ENCODE measurements at places on chromosomes 5 and 9.

DNA sequence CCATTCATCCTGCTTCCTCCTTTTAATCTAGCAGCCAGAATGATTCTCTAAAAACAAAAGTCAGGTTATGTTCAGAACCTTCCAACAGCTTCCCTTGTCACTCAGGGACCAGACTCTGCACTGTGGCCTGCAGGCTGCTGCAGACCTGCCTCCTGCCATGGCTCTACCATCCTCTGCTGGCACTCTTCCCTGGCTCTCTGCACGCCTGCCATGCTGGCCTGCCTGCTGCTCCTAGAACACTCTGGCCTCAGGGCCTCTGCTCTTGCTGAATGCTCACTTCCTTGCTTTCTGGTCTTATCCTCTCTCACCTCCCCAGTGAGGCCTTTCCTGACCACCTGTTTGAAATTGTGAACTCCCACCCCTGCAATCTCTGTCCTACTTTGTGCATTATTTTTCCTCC, 149.4 kb downstream of the CD180 start:
- DNase-seq: no peak

GRCh38 chr5:35781181-35781790, 75.4 kb upstream of the IL7R start:
- peak; percentile 66 for DNase-seq

GRCh38 chr5:87650284-87650683, 237.6 kb upstream of the CCNH start:
- no peak for DNase-seq

GRCh38 chr5:140322751-140323731, 20.1 kb upstream of the PFDN1 start:
- peak; percentile 98 for DNase-seq

DNA sequence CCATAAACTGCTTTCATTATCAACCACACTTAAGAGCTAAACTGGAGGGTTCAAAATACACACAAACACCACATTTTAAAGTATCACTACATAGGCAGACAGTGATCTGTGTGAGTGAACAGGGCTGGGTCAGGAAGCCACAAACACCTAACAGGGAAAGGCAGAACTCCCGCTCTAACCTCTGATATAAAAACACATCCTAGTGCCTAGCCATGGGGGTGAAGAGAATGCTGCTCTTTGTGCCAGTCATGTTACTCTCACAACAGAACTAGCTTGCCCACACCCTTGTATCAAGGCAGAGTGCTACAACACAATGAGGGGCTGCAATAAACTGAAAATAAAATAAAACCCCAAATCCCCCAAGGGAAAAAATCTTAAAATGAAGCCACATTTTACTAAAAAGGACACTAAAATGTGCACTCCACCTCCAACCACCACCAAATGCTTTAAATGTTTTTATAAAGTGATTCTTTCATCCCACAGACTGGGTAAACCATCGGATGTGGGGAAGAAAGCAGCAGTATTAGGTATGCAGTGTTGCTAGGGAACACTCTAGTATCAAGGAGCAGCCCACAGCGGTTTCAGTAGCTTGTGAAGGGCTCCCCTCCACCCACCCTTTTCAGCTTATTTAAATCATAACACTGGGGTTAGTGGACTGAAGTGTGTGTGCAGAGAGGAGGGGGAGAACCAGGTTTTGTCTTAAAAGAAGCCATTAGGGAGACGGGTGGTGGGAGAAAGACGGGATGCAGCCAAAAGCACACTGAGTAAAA, 64.5 kb downstream of the TMEM161B start:
- peak; percentile 26 for DNase-seq

DNA sequence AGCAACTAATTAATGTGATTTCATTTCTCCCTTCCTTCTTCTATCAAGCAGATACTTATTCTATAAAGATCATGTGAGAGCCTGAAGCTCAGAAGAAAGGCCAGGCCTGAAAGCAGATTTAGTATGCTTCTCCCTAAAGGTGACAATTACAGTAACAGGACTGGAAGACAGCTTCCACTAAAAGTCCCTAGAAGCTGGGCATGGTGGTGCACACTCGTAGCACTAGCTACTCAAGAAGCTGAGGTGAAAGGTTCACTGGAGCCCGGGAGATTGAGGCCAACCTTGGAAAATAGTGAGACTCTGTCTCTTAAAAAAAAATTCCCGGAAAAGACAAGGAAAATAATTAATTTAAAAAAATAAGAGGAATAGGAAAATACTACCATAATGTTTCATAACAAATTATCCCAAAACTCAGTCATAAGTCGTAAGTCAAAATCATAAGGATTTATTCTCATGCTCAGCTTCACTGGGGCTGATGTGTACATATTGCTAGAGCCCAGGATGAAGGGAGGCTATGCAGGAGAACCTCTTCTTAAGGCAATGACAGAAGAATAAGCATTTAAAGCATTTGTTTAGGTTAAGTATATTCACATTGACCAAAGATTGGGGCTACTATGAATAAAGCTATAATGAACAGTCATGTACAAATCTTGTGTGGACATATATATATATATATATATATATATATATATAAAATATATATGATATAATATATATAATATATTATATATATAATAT, 210.8 kb upstream of the SMARCA2 start:
- DNase-seq: no peak

DNA sequence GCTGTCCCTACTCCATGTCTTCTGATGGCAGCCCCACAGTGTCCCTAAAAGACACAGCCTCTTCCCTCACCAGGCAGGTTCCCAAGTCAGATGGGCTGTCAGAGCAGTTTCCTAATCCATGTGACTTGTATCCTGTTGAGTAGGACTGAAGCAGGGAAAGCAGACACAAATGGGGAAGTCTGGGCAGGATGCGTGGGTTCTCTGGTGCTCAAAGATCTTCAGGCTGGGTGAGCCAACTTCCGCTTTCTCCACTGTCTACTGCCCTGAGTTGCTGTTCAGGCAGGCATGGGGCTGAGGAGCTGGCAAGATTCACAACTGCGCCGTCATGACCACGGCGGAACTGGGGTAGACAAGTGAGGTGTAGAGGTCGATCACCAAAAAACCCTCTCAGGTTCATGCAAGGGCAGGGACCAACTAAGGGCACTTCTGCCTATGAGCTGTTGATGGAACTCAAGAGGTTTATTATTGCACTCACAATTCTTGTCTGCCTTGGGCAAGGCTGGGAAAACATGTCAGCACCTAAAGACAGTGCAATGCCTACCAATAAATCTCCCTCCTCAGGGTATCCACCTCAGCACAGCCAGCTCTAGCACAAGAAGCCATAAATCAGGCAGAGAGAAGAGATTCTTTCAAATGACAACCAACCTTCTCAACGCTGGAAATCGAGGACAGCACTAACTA, 83.4 kb downstream of the RAPGEF1 start:
- DNase-seq: no peak

GRCh38 chr9:87519461-87519860, 21.8 kb downstream of the DAPK1 start:
- DNase-seq: no peak

- DNase-seq: no peak
These were observed 492.4 kb downstream of the GADD45G start for GRCh38 chr9:90097237-90097636.

GRCh38 chr9:9002826-9003583, 1203.4 kb upstream of the DMAC1 start:
- DNase-seq: peak; percentile 18

DNA sequence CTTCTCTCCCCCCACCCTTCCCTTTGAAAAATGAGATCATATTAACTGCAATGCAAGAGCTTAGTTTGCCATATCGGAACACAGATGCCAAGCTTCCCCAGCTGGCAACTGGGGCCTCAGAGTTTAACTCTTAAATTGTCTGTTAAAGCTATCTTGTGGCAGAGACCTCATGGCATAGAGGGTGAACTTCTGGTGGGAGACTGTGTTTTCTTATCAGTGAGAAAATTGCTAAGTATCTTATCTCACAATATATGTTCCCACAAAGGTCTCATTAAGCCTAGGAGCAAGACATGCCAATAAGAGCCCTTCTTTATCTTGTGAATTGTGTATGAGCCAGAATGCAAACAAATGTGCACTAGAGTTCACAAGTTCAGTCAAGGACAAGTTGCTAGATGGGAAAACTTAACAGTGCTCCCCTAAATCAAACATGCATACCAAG, 12.3 kb downstream of the NFIB start:
- no peak for DNase-seq

DNA sequence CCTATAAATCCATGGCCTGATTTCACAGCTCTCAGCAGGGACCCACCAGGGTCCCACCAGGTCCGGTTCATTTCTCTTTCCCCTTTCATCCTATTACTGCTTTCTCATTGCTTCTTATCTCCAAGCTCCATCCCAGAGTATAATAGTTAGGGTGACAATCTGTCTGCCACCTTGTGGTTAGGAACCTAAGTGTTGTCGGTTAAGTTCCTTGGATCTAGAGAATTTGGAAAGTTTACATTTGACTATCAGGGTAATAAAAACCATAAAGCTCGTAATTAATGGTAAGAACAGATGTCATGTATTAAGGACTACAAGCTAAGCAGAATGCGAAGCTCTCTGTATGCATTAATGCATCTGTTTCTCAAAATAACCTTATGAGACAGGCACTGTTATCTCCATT, 259.1 kb downstream of the SH3GL2 start:
- DNase-seq: no peak

GRCh38 chr5:123997064-123997461, 485.1 kb downstream of the CSNK1G3 start:
- DNase-seq: no peak

GRCh38 chr5:17694914-17695313, 60.7 kb downstream of the TAF11L14 start:
- DNase-seq: no peak

- DNase-seq: no peak
These were observed 232.8 kb downstream of the DOCK8 start for GRCh38 chr9:447230-448025.

- DNase-seq: no peak
These were observed 103.4 kb downstream of the OTULIN start for GRCh38 chr5:14767735-14768507.

DNA sequence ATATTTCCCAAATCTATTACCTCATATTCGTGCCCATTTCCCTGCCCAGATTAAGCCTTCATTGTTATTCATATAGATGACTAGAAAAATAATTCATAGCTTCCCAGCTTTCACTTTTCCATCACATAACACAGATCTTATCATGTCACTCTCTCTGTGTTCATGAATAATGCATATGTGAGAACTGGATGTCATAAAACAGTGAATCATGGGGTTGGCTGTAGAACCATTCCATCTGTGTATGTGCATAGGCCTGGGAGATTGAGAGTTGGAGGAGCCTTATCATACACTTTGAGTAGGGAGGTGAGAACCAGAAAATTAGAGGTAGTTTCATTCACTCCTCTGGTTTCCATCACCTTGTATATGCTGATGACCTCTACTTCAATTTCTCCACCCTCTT, 73.9 kb upstream of the RANBP6 start:
- DNase-seq: no peak

- DNase-seq: peak; percentile 56
These were observed 24.9 kb downstream of the NEK6 start for GRCh38 chr9:124282442-124283227.

GRCh38 chr5:10674096-10674495, 86.9 kb downstream of the DAP start:
- no peak for DNase-seq

- DNase-seq: no peak
These were observed 4.6 kb upstream of the SMIM32 start for GRCh38 chr5:136197462-136198142.

DNA sequence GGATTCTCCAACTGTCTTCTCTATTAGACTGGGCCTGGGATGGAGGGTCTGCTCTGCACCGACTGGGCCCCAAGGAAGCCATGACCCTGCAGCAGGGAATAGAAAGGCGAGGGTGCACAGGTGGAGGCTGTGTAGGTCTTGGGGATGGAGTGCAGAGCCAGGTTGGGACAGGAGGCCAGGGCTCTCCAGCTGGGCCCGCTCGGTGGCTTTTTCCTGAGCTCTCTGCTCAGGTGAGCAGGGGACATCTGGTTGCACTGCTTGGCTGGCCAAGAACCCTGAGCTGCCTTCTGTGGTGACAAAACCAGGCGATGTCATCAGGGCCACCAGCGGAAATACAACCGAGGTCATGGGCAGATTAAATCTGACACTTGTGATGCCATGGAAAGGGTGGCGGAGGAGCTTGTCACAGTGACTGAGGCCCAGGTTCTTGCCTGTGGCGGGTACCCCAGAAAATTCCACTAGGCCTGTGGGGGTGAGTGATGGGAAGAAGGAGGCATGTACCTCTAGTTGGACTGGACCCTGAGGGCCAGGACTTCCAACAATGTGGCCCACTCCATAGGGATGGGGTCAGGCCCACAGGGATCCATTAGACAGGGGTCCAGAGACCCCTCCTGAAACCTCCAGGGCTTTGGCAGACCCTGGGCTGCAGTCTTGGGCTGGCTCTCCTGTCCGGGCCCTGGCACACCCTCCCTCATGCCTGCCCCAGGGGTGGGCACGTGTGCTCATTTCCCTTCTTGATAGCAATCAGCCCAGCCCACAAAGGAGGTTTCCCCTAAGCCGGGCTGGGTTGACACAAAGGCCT, 4.4 kb upstream of the IL3 start:
- DNase-seq: no peak

GRCh38 chr5:154258531-154259217, 68.1 kb downstream of the GALNT10 start:
- DNase-seq: no peak

DNA sequence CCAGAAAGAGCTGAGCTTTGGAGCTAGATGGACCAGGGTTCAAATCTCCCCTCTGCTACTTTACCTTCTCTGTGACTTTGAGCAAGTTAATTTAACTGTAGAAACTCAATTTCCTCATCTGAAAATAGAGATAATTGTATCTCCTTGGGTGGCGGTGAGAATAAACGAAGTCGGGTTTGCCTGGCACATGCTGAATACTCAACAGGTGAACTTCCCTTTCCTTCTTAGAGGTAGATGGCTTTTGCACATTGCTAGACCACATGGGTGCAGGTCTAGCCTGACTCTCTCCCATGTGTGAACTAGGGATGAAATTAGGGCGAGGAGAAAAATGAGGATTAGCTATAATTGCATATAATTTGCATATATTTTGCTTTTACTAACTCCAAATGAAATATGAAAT, 31.4 kb upstream of the GTF2H2C start:
- no peak for DNase-seq

- no peak for DNase-seq
These were observed 299.2 kb downstream of the BNC2 start for GRCh38 chr9:16571127-16571802.

- peak; percentile 80 for DNase-seq
These were observed 2.9 kb upstream of the PTGER4 start for GRCh38 chr5:40676613-40677343.

DNA sequence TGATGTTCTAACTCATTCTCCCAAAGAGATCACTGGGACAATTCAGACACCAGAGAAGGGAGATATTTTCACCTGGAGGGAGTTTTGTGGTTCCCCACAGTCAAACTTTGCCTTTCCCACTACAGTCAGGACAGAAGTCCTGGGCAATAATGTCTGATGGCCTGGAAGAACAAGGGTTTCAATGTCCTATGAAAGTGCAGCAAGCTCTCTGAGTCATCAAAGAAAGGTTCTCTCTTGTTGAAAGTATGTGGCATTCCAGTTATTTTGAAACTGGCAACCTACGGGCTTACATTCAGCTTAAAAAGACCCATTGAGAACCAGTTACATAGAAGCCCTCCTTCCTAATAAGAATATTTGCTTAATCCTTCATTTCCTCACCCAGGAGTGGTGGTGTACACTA, 103.9 kb downstream of the INSYN2B start:
- DNase-seq: peak; percentile 29

- no peak for DNase-seq
These were observed 164.8 kb upstream of the CDKN2B start for GRCh38 chr9:22173908-22174307.

- no peak for DNase-seq
These were observed 104.2 kb downstream of the TRIM32 start for GRCh38 chr9:116791326-116791725.
